ENCODE measurements at places on chromosomes 7 and 10.

GRCh38 chr7:8014399-8014798, 45.8 kb downstream of the GLCCI1 start:
- DNase-seq: no peak

DNA sequence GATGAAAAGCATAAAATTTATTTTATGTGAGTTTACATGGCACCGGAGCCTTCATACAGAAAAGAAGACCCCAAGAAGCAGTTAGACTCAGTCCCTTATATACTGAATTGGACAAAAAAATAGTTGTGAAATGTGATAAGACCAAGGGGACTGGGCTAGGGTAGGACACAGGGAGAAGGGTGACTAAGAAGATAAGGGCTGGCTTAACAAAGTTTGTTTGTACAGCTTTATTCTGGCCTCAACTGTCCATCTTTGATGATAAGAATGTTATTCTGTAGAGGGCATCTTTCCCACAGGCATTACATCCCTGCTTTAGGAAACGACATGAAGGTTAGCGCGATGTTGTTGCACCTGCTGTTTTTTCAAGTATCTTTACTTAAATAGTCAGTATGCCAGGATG, 86.5 kb downstream of the SEC61G start:
- DNase-seq: no peak

DNA sequence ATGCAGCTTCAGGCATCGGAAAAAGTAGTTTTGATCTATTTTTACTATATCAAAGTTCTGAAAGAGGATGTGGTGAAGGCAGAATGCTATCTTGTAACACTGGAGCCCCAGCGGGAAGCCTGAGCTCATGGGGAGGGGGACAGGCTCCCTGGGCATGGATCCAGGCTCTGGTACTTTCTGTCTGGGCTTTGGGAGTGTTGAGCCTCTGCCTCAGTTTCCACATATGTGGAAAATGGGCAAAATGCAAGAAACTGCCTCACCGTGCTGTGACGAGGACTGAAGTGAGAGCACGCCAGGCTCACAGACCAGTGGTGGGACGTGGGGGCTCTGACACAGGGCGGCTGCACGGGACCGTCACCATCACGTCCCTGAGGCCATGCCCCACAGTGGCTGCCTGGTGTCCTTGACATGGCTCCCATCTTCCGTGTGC, 182.9 kb upstream of the SHH start:
- no peak for DNase-seq

- no peak for DNase-seq
These were observed 38.8 kb upstream of the DNAH11 start for GRCh38 chr7:21504021-21504420.

DNA sequence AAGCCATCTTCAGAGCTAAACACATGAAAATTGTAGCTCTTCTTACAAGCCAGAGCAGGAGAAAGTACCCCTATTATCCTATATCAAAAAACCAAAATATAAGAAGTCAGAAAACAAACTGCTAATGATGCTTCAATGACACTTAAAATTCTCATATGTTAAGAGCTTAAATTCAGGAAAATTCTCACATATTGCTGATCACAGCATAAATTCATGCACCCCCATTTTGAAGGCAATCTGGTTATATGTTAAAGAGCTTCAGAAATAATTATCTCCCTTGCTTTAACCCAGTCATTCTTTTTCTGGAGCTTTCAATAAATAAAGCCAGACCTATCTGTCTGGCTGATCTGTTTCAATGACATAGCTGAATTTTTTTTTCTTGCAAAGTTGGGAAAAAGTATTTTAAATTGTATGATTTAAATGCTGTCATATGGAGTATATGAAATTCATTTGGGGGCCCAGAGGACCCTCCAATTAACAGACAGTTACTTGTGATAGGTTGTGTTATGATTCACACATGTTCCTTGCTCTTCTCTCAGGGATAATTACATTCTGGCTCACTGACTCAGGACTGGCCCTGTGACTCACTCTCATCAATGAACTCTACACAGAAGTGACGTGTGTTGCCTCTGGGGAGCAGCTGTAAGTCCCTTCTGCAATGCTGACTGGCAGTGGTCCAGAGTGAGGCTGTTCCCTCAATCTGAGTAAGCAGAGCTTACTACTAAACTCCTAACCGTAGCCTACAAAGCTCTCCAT, 85.2 kb downstream of the HGF start:
- no peak for DNase-seq

DNA sequence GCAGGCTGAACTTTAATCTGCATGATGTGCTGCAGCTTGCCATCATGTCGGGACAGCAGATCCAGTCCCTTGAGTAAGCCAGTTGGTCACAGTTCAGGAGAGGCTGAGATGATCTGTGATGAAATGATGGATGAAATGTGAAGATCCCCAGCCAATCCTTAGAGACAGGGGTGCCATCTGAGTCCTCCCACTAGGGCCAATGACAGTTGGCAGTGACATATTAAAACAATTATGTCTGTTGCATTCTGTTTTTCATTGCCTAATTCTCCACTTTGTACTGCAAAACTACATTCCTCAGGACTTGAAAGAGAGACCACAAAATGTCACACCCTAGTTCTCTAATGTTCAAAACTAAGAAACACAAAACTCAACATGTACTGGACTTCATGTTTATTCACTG, 66.3 kb upstream of the CAV2 start:
- no peak for DNase-seq

GRCh38 chr7:101936611-101937231, 119.3 kb downstream of the CUX1 start:
- no peak for DNase-seq

- no peak for DNase-seq
These were observed 92.0 kb upstream of the PRSS58 start for GRCh38 chr7:142349670-142350405.

DNA sequence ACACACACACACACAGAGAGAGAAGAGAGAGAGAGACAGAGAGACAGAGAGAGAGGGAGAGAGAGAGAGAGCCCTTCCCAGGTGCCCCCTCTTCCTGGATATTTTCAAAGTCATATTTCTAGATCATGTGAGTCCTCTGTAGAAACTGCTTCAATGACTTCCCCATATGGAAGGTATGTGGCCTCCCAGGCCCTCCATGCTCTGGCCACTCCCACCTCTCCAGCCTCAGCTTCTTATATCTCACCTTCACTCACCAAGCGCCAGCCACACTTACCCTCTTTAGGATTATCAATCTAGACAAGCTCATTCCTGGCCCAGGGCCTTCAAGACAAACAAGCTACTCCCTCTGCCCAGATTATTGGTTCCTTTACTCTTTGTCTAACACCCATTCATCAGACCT, 259.7 kb downstream of the MTERF1 start:
- no peak for DNase-seq

- no peak for DNase-seq
These were observed 55.6 kb upstream of the NKX6-2 start for GRCh38 chr10:132841615-132841975.

GRCh38 chr7:119086026-119086425, 861.5 kb downstream of the ANKRD7 start:
- no peak for DNase-seq

DNA sequence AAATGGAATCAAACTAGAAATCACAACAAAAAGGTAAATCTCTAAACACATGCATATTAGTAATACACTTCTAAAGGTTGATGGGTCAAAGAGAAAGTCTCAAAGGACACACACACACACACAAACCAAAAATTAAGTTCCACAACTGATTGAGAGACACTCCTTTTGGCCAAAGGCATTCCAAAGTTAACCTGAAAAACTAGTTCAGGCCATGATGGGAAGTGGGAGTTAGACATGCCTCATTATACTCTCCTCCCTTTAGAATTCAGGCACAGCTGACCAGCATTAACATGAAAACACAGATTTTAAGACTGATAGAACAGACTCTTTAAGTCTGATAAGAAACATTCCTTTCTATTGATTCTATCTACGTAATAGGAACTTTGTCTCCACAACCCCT, 332.4 kb upstream of the IGFBP3 start:
- DNase-seq: no peak

DNA sequence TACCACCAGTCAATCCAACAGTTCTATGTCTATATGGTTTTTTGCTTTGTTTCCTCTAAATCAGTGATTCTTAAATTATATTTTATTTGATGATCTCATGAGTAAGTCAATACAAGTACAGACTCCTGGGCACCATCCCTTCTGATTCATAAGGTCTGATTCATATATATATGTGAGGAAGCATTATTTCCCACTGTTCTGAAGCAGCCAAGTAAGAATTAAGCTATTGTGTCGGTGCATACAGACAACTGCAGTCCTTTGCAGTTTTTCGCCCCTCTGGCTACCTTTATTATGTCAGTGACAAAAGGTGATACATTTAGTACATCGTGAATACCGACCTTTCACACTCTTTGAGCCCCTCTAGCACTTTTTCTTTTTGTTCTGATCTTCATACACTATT, 1079.6 kb upstream of the C7orf33 start:
- DNase-seq: no peak

DNA sequence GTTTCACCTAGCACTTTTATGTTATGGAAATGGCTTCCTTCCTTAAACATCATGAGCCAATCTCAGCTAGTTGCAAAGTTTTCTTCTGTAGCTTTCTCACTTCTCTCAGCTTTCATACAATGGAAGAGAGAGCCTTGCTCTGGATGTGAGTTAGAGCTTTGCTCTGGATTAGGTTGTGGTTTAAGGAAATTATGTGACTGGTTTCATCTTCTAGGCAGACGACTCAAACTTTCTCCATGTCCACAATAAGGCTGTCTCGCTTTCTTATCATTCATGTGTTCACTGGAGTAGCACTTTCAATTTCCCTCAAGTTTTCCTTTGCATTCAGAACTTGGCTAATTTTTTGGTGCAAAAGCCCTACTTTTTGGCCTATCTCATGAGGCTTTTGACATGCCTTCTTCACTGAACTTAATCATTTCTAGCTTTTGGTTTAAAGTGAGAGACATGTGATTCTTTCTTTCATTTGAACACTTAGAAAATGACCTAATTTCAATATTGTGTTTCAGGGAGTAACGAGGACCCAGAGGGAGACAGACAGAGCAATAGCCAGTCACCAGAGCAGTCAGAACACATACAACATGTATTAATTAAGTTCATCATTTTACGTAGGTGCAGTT, 49.8 kb downstream of the CNOT4 start:
- no peak for DNase-seq

DNA sequence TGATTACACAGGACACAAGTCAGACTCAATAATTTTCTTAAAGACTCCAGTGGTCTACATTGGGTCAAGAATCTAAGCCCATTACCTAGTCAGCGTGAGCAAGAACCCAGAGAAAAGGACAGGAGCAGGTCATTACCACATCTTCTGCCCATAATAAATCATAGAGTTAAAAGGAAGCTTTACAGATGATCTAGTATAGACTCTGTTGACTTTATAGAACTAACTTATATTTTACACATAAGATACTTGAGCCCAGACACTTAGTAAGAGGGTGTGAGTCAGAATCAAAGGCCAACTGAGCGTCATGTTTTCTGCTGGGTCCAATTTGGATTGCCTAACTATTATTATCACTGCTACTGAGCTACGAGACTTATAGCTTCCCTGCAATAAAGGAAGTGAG, 206.1 kb upstream of the NPSR1 start:
- no peak for DNase-seq

DNA sequence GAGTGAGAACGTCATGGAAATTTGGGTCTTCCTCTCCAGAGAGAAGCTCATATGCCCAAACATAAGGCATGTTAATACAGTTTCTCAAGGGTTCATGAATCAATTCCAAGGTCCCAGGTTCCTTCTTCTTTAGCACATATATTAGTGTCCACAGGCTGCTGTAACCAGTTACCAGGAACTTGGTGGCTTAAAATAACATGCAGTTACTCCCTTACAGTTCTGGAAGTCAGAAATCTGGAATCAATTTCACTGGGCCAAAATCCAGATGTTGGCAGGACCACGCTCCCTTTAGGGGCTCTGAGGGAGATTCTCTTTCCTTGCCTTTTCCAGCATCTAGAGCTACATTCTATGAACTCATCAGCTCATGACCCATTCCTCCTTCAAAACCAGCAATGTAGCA, 64.8 kb downstream of the MRC1 start:
- DNase-seq: no peak

GRCh38 chr7:1062296-1063294, 18.2 kb downstream of the GPR146 start:
- peak; percentile 71 for DNase-seq

DNA sequence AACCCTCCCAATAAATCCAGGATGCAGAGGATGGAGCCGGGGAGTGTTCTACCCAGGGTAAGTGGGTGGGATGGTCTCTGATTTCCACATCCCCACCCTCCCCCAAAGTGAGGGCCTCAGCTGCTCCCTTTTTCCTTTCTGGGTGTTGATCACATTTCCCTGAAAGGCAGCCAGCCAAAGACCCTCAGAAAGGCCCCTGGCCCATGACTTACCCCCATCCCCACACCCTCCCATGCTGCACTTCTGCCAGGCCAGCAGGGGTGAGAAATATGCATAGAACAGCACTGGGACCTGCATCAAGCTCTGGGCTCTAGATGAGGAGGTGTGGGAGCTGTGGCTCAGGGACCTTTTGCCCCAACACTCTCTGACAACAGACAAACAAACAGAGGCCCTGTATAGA, 927.3 kb upstream of the ZNF722 start:
- no peak for DNase-seq
